ENCODE measurements at places on chromosomes 6 and 20. TPM values are rescaled to one million over a fixed set of nuclear protein-coding genes. Genes with fewer than 3 reads are reported as not detected.

The HFE gene
- total RNA-seq: 7.6 TPM

The RNF144B gene
- 2.5 TPM for total RNA-seq

The DDX43 gene
- 0.88 TPM for total RNA-seq

The HLA-DMA gene
- total RNA-seq: 5.7 TPM

The ATG5 gene
- 28.5 TPM for total RNA-seq

The ULBP1 gene
- 0.08 TPM for total RNA-seq

The BPIFA1 gene
- total RNA-seq: not detected

The RSPH9 gene
- total RNA-seq: 0.20 TPM

The SRMS gene
- total RNA-seq: not detected

The PRND gene
- 0.24 TPM for total RNA-seq

The PM20D2 gene
- total RNA-seq: 18.4 TPM
